ENCODE measurements at places on chromosomes 12 and 14.

- DNase-seq: no peak
Observed at GRCh38 chr14:68361231-68361630, 431.6 kb downstream of the ZFP36L1 start.

DNA sequence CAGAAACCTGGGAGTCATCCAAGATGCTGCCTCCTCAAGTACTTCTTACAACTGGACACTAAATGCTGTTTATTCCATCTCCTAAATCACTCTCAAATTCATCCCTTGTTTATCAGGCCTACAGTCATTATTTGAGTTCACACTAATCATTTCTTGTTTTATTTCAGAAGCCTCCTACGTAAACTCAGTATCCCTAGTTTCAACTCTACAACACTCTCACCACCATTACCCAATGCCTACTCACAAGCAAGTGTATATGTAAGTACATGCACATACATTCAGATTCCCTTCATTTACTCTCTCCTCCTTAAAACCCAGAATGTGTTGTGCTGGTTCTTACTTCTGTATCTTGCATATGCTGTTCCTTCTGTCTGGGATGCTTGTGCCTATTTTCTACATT, 43.0 kb downstream of the DDHD1 start:
- DNase-seq: no peak

- no peak for DNase-seq
Observed at GRCh38 chr14:61320806-61321384, 484 bp upstream of the PRKCH start.

DNA sequence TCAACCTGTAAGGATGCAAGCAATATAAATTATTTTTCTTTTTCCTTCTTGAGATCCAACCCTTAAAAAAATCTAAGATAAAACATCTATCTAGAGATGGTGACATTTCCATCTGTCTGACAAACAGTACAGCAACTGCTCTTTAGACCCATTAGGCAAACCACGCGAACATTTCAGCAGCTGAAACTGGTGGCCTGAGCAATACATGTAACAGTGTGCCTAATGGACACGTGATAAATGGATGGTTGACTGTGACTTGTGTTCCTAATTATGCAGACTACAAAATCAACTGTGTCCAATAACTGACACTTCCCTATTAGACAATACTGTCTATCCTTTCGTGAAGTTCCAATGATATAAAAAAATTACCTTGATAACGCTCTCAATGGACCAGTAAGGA, 18.9 kb downstream of the E2F7 start:
- no peak for DNase-seq
